HepG2 (cell line): ENCODE measurements at places on chromosomes 12 and 14. TPM values are rescaled to one million over a fixed set of nuclear protein-coding genes. Genes with fewer than 3 reads are reported as not detected.
A peak's percentile ranks its signal among the peaks of the same experiment; 100 is the strongest.

GRCh38 chr14:64095620-64096019 is 198.6 kb downstream of the ESR2 start:
- no peak for DNase-seq
- H3K4me3 ChIP-seq, result no peak overlapping the region
- no peaks in the 10 kb centered on the region for H3K36me3 ChIP-seq

DNA sequence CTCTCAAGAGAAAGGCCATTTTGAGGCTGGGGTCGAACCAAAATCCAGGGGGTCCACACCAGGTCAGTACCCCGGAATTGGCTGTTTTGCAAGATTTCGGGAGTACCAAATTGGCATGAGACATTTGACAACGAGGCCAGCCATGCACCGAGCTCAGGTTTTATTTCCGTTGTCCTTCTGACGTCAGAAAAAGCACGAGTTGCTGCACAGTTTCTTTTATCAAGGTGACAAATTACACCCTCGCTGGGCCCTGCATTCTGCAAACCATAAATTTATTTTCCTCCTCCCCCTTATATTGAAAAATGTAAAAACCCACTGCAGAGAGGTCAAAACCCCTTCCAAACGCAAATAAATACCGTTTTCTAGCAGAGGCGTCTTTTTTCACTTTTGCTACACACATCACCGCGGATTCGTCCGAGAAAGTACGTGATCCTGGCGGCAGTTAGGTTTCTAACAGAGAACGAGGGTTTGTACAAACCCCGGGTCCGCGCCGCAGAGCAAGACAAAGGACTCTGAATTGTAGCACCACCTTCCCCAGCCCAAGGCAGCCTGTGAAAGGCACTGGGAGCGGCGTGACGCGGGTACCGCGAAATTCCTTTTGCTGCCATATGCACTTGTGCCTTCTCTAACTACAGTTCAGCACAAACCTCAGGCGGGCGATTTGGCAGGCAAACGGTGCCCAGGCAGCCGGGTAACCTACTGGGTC is 1.8 kb downstream of the SLC38A1 start:
- peak; percentile 56 for DNase-seq
- no peaks in the 10 kb centered on the region; the same call in 2 of the 3 replicates for H3K27me3 ChIP-seq
- peaks cover 71% of the 10 kb centered on the region for H3K4me1 ChIP-seq

DNA sequence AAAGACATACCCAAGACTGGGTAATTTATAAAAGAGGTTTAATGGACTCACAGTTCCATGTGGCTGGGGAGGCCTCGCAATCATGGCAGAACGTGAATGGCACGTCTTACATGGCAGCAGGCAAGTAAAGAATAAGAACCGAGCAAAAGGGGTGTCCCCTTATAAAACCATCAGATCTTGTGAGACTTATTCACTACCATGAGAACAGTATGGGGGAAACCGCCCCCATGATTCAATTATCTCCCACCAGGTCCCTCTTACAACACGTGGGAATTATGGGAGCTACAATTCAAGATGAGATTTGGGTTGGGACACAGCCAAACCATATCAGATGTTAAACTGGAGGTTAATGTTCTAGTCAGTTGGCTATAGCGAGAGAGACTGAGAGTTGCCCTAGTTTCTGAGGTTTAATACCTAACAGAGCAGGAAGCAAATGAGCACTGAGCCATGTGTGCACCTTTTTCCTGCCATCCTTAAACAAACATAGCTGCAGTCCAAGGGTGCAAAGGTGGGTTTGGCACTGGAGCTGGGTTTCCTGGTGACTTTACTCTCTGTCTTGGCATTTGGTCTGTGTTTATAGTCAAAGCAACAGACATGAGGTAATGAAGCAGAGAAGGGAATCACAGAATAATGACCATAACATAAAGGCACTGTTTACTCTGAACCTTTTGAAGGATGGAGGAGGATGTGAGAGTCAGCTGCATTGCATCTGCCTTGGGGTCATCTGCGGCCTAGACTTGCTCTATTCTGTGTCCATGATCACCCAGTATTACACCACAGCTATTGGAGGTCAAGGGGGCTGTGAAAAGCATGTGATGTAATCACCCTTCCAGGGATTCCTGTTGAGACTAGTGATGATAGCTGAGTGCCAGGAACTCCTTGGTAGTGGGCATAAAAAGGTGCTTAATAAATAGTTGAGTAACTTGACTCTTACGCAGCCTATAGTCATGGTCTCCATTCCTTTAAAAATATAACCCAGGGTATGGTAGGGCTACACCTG is 83.6 kb upstream of the USP44 start:
- peak; percentile 82 for DNase-seq
- no peaks in the 10 kb centered on the region for H3K27me3 ChIP-seq
- peak overlapping the region; percentile 37 for H3K27ac ChIP-seq
- H3K4me3 ChIP-seq, result no peak overlapping the region; the same call in 1 of the 2 replicates

The CRADD gene
- 18.8 and 22.3 TPM in 2 replicates for total RNA-seq

The SLC10A1 gene
- not detected in 2 replicates for total RNA-seq

- no peak overlapping the region for H3K27ac ChIP-seq
- no peaks in the 10 kb centered on the region for H3K4me1 ChIP-seq
- peak; percentile 6 for DNase-seq
- H3K27me3 ChIP-seq, result no peaks in the 10 kb centered on the region
- H3K36me3 ChIP-seq, result no peaks in the 10 kb centered on the region
- H3K4me3 ChIP-seq, result no peak overlapping the region
These were observed 409.2 kb downstream of the IPO8 start for GRCh38 chr12:30286345-30286926.

DNA sequence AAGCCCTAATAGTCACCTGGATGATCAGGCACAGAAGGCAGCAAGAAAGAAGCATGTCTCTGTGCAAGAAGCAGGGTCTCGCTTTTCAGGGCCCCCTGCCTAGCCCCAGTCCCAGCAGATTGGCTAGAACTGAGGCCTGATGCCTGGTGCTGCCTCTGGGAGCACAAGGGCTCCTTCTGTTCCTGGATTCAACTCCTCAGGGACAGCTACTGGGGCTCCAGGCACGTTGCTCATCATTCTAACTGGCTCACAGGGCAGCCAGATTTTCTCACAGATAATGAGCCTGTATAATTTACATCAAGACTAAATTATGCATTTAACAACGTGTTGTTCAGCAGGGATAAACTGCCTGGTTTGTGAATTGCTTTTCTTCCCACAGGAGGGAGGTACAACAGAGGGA is 106.5 kb upstream of the PLXNC1 start:
- H3K4me1 ChIP-seq, result no peaks in the 10 kb centered on the region
- no peak for DNase-seq
- H3K27ac ChIP-seq, result no peak overlapping the region
- H3K4me3 ChIP-seq, result no peak overlapping the region
- no peaks in the 10 kb centered on the region; the same call in 2 of the 3 replicates for H3K27me3 ChIP-seq
- no peaks in the 10 kb centered on the region for H3K36me3 ChIP-seq

The PSME1 gene
- 608 and 713 TPM in 2 replicates for total RNA-seq

DNA sequence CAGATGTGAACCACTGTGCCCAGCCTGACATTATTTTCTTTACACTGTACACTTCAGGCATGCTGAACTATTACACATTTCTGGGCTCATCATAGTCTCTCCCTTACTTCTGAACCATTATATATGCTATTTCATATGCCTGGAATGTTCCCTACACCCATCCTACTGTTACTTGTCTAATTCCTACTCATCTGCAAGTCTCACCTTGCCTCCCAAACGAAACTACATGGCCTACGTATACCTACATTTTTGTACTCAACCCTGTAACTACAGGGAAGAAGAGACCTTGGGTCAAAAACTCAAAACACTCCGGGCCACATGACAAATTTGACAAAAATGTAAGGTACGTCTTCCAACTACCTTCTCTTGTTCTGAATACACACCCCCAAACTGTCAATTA is 9.5 kb upstream of the EEA1 start:
- DNase-seq, result no peak
- H3K36me3 ChIP-seq, result no peaks in the 10 kb centered on the region
- H3K27me3 ChIP-seq, result no peaks in the 10 kb centered on the region
- H3K4me1 ChIP-seq, result peaks cover 17% of the 10 kb centered on the region
- H3K4me3 ChIP-seq, result no peak overlapping the region

- H3K36me3 ChIP-seq, result peaks cover 4% of the 10 kb centered on the region
- no peaks in the 10 kb centered on the region for H3K27me3 ChIP-seq
- H3K27ac ChIP-seq, result peak overlapping the region; percentile 99
- DNase-seq, result no peak
These were observed 17.4 kb upstream of the LYZ start for GRCh38 chr12:69330475-69331473.

The MORN3 gene
- total RNA-seq, result 2.0 TPM in 2 replicates

The SLCO1C1 gene
- total RNA-seq, result not detected in 2 replicates

DNA sequence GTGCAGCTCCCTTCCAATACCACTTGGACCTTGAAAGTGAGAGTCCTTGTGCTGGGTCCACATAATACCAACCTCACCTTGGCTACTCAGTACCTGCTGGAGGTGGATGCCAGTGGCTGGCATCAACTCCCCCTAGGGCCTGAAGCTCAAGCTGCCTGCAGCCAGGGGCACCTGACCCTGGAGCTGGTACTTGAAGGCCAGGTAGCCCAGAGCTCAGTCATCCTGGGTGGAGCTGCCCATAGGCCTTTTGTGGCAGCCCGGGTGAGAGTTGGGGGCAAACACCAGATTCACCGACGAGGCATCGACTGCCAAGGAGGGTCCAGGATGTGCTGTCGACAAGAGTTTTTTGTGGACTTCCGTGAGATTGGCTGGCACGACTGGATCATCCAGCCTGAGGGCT is 5.7 kb upstream of the INHBE start:
- no peak for DNase-seq
- no peak overlapping the region for H3K27ac ChIP-seq
- H3K4me1 ChIP-seq, result peaks cover 49% of the 10 kb centered on the region
- no peaks in the 10 kb centered on the region for H3K27me3 ChIP-seq

The KIF21A gene
- total RNA-seq, result 39.7 and 55.9 TPM in 2 replicates

GRCh38 chr12:51496895-51497294 is 72.3 kb downstream of the SLC4A8 start:
- no peaks in the 10 kb centered on the region for H3K27me3 ChIP-seq
- no peak overlapping the region for H3K27ac ChIP-seq
- H3K4me1 ChIP-seq, result no peaks in the 10 kb centered on the region
- no peaks in the 10 kb centered on the region for H3K36me3 ChIP-seq
- no peak for DNase-seq
- H3K4me3 ChIP-seq, result no peak overlapping the region

GRCh38 chr12:3604286-3604685 is 113.3 kb downstream of the PRMT8 start:
- H3K36me3 ChIP-seq, result no peaks in the 10 kb centered on the region
- H3K27me3 ChIP-seq, result peaks cover 75% of the 10 kb centered on the region

The DLGAP5 gene
- 55.8 and 80.1 TPM in 2 replicates for total RNA-seq

DNA sequence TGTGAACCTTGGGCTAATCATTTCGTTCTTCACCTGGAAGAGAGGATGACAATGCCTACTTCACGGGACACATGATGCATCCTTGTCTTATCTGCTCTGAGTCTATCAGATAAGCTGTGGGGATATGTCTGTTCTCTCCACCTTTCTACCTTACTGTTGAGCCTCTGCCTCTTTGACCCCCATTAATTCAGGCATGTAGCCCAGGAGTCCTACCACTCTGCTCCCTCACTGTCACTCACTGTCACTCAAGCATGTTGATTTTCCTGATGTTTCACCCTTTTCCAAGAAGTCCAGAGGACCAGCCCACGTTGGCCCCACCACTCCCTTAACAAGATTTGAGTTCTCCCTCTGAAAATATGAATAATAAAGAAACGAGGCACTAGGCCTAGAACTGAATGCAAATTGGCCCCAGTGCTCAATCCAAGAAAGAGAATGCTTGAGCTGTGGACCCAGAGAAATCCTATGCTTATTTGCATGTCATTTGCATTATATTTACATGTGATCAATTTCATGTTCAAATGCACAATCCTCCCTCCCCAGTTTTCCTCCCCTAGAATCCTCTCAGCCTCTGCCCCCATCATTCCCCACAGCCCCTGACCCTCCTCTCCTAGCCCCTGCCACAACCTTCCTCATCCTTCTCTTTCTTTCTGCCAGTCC is 6.4 kb upstream of the SMUG1 start:
- H3K4me1 ChIP-seq, result peaks cover 19% of the 10 kb centered on the region
- no peaks in the 10 kb centered on the region; the same call in 1 of the 2 replicates for H3K27me3 ChIP-seq
- no peak overlapping the region for H3K4me3 ChIP-seq
- DNase-seq, result no peak
- no peak overlapping the region for H3K27ac ChIP-seq

DNA sequence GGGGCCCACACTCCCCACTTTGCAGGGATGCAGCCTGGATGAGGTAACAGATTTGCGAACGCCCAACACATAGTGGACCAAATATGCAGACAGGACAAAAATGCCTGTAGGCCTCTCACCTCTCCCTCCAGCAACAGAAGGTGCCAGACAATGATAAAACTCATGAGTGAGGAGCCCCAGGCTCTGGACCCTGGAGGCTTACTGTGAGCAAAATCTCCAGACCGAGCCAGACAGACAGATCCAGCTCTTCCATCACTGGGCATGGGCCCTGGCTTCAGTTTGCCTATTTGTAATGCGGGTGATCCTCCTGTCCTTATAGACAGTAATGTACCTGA is 42.3 kb downstream of the IRF2BPL start:
- H3K4me3 ChIP-seq, result no peak overlapping the region
- no peaks in the 10 kb centered on the region for H3K36me3 ChIP-seq
- H3K27ac ChIP-seq, result no peak overlapping the region
- H3K4me1 ChIP-seq, result peaks cover 29% of the 10 kb centered on the region
- 0 out of 2 replicates have a peak, but pooled peaks cover 1% of the 10 kb centered on the region for H3K27me3 ChIP-seq

The CMKLR1 gene
- total RNA-seq, result not detected in 2 replicates

The FLRT2 gene
- not detected in 2 replicates for total RNA-seq

DNA sequence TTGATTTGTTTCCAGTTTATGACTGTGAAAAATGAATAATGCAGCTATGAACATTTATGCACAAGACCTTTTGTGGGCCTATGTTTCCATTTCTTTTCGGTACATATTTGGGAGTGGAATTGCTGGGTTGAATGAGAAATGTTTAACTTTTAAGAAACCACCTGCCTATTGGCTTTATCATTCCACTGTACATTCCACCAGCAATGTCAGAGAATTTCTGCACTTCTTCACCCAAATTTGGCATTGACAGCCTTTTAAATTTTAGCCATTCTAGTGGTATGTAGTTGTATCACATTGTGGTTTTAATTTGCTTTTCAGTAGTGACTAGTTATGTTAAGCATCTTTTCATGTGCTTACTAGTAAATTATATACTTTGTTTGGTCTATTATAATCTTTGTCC is 317.0 kb upstream of the TMTC1 start:
- H3K4me3 ChIP-seq, result no peak overlapping the region
- no peaks in the 10 kb centered on the region for H3K4me1 ChIP-seq
- H3K36me3 ChIP-seq, result no peaks in the 10 kb centered on the region
- no peak overlapping the region for H3K27ac ChIP-seq

DNA sequence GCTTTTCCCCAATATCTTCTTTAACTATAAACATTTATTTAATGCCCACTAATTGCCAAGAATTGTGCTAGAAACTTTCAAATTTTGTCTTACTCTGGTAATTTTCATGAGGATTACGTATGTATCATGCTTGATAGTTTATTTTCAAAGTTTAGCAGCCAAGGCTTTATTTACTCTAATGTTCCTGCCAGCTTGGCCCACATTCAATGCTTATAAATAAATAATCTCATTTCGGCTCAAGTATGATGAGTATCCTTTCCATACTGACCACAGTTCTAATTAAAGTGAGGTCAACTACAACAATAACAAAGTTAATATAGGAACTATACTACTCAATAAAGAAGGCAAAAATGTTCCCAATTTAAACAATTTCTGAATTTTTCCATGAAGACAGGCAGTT is 259.2 kb downstream of the MED13L start:
- no peaks in the 10 kb centered on the region for H3K4me1 ChIP-seq
- no peak for DNase-seq
- peaks cover 38% of the 10 kb centered on the region for H3K36me3 ChIP-seq
